GM04503 (cell line): ENCODE measurements at places on chromosomes 3 and 15.

DNA sequence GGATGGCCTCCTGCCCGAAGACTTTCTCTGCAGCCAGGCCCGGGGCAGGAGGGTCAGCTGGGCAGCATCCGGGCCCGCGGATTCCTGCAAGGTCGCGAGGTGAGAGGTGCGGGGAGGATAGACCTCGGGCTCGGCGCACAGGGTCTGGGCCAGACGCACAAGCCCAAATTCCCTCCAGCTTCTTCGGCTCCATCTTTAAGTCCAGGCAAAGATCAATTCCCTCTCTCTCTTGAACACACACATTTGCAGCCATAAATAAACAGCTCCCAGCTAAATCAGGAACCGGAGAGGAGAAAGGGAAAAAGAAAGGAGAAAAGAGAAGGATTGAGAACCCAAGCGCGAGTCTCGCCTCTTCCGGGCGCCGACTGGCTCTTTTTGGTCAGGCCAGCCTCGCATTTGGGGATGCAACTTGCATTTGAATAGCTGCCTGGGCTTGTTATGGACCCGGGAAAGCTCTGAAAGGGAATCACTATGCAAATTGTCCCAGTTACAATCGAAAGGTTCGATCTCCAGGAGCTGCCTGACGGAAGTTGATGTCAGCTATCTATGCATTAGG, 14.5 kb upstream of the ONECUT1 start:
- no peak for DNase-seq

GRCh38 chr3:181711325-181712135, at the start of gene SOX2:
TSS of gene SOX2 (plus strand) at chr3:181711925. CDS start at chr3:181712361, 436 bp downstream.
- no peak for DNase-seq

DNA sequence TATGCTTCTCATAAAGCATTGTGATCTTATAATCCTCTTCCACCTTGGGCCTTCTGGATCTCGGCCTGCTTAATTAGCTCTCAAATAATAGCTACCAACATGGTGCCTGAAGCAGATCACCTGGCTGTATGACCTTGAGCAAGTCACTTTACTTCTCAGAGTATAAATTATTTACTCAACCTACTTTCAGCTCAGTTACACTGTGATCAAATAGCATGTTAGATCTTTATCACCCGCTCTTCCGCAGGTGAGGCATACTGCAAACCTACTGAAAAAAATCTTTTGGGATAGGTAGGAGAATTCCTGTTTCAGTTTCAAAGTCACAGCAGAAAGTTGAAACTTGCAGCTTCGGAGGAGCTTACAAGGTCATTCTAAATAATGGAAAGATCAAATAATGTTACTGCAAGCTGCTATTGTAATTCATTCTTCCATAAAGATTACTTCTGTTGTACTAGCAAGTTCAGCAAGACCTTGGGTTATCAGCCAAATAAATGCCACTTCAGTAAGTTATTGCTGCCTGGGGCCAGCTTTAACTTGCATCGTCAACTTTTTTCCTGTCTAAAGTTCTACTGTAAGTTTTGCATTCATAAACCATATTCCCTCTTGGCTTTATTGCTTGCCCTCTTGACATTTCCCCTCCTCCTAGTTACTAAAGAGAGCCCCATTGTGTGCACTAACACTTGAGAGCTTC, 268.4 kb upstream of the ATP11B start:
- DNase-seq = no peak

DNA sequence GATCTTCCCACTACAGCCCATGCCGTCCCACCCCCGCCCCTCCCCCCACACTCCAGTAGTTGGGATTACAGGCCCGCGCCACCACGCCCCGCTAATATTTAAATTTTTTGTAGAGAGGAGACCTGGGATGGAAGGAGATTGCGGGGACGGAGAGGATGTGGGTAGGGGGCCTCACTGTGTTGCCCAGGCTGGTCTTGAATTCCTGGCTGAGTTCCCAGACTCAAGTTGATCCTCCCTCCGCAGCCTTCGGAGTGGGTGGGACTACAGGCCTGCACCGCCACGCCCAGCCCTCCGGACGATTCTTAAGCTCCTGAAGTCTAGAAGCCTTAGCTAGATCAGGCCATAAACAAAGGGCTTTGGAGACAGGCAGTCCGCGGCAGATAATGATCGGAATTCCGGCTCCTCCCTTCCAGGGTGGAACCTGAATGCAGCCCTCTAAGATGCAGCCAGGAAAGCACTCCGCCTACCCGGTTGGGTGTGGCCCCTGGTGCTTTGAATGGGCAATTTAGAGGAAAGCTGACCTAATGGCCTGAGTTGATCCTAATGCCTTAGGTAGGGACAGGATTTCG, at the start of gene DPPA2:
Gene DPPA2, minus strand, starts transcription at position 356 of the 569 bp plus-strand sequence. CDS start 1,975 bp downstream, outside the sequence.
- no peak for DNase-seq

DNA sequence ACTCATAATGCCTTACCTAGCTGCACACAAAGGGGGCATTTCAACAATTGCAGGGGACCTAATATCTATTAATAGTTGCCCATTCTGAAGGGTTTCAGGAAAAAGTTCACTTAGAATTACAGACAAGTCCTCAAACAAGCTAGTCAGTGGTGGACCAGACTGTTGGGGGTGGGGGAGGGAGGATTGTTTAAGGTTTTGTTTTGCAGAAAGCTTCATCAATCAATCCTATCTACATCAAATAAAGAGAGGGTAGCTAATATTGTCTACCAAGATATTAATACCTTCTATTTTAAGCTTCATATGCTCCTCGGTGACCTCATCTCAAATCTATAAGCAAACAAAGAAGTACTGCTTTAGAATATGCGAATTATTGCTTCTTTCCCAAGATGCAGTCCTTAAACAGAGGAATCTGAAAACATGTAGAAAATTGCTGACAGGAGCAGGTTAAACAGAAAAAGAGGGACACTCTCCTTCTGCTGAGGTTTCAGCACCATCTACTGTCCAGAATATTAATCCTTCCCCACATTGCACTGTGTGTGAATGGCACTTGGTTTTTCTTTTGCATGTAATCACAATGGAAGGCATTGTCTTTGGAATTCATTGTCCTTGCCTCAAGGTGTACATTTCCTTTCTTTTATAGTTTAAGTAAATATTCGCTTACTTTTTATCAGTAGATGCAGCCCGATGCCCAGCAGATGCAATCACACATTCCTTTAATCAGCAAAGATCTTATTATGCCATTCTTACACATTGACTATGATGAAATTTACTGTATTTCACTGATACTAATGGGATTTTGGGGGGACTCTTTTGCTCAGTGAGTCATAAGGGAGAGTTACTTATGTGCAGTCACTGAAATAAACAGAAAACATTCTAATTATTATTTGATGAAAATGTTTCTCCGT, 94.7 kb downstream of the IL5RA start:
- DNase-seq = no peak

- no peak for DNase-seq
Observed at GRCh38 chr3:40307176-40307575, 2.3 kb upstream of the EIF1B start.

- no peak for DNase-seq
Observed at GRCh38 chr3:35307296-35307695, 332.0 kb upstream of the ARPP21 start.

DNA sequence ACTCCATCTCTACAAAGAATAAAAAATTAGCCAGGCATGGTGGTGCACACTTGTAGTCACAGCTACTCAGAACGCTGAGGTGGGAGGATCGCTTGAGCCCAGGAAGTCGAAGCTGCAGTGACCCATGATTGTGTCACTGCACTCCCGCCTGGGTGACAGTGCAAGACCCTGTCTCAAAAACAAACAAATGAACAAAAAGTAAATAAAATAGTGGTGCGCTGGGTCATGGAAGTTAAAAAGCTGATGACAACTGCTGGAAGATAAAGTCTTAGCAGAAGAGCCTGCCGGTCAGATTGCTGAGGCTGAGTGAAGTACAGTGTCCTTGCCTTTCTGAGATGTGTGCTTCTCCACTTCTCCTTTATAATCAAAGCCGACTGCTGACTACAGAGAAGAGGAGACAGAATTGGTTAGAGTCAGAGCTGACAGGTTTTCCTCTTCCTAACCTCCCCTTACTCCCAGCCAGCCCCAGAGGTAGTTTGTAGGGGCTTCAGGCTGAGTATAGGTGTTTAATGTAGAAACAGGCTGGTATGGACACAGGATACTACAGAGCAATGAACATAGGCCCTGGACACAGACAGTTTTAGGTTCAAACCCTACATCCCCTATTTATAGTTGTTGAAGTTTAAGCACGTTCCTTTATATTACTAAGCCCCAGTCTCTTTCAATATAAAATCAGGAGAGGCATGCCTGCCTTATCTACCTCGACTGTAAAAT, 17.9 kb downstream of the HCLS1 start:
- no peak for DNase-seq

GRCh38 chr3:188507244-188507720, 353.3 kb downstream of the LPP start:
- peak; percentile 83 for DNase-seq

DNA sequence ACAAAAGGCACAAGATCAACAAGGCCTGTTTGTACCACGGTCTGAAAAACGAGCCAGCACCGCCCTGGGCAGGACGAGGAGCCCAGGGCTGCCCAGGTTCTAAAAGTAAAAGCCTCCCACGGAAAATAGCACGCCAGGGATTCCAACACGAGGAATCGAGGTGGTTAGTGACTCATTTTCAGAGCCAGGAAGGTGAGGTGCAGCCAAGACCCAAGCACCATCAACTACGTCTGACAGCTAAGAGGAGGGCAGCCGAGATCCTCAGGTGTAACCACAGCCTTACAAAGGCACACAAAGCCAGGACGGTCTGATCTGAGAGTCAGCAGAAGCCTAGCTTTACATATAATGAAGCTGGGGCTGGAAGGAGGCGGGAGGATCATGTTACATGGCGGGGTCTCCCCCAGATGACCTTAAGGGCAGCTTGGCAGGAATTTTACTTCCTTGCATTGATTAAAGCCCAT, 52.5 kb downstream of the ATP10A start:
- no peak for DNase-seq

DNA sequence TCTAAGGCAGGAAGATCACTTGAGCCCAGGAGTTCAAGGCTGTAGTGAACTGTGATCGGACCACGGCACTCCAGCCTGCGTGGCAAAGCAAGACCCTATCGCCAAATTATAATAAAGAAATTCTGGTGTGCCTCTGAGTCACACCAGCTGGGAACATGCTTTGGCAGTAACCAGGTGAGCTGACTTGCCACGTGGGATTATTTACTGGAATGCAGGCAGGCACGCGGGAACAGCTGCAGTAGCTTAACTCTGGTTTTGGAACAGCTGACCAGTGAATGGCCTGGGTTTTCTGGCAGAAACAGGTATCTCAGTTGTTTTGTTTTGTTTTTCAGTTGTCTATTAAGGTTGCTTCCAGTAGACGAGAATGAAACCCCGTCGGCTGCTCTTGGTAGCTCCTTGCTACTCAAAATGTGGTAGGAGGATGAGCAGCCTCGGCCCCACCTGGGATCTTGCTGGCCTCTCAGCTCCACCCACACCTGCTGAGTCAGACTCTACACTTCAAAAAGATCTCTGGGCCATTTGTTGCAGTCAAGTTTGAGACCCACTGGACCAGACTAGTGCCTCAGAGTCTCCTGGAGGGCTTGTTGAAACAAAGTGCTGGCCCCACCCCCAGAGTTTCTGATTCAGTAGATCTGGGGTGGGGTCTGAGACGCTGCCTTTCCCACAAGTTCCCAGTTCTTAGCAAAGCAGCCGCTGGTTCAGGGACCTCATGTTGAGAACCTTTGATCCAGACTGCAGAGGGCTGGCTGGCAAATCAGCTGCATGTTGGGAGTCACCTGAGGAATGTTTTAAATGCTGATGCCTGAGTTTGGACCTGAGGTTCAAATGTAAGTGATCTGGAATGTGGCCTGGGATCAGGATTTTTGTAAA, 26.6 kb downstream of the IDH2 start:
- DNase-seq = no peak

GRCh38 chr15:75738647-75739325, 26.1 kb upstream of the CSPG4 start:
- DNase-seq = peak; percentile 35

- no peak for DNase-seq
Observed at GRCh38 chr15:94370206-94370935, 139.0 kb downstream of the MCTP2 start.

- DNase-seq = no peak
Observed at GRCh38 chr15:47516558-47516957, 200.7 kb upstream of the SEMA6D start.

- DNase-seq = no peak
Observed at GRCh38 chr3:186965141-186965879, 35.0 kb downstream of the ST6GAL1 start.
